ENCODE measurements at places on chromosomes 4 and X.

DNA sequence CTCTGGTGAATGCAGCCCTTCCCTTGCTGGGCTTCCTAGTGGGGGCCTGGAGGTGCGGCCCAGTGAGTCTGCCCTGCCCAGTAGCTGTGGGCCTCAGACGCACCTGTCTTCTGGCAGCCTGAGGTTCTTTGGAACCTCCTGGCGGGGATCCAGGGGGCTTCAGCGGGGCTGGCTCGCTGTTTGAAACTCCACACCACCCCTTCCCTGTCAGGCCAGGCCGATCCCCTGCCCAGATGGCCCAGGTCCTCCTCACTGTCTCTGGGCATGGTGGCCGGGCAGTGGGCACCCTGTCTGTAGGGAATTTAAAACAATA, 10.7 kb upstream of the NKX1-1 start:
- DNase-seq: no peak

GRCh38 chr4:112332398-112332797, 35.2 kb downstream of the ALPK1 start:
- DNase-seq: no peak

GRCh38 chr4:62771983-62772557, 1571.9 kb downstream of the ADGRL3 start:
- no peak for DNase-seq

DNA sequence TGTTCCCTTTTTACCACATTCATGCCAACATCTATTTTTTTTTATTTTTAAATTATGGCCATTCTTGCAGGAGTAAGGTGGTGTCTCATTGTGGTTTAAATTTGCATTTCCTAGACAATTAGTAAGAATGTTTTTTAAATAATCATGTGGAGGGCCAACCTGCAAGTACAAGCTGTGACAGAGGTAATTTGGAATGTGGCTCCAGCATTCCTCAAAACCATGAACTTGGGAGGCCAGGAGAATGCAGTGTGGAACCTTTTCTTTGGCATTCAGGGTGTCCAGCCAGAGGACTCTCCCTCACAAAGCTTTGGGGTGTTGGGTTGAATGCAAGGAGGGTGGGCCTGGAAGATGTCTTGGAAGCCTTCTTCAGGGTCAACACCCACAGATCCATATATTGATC, 7.3 kb upstream of the TMEM185A start:
- no peak for DNase-seq

DNA sequence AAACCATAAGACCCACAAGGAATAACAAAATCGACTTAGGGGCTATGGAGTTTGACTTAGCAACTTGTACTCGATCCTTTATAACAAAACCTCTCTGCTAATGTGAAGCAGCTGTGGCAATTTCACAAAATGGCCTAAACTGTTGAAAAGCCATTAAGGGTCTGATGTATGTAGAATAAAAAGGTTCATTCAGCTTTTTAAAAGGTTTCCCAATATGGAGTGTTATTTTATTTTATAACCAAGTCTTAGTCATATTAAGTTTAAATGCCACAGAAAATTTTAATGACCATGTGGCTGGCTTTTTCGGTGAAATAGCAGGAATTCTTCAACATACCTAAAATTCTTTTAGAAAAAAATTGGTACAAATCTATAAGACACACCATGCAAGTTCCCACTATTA, 291.8 kb upstream of the HAND2 start:
- no peak for DNase-seq

DNA sequence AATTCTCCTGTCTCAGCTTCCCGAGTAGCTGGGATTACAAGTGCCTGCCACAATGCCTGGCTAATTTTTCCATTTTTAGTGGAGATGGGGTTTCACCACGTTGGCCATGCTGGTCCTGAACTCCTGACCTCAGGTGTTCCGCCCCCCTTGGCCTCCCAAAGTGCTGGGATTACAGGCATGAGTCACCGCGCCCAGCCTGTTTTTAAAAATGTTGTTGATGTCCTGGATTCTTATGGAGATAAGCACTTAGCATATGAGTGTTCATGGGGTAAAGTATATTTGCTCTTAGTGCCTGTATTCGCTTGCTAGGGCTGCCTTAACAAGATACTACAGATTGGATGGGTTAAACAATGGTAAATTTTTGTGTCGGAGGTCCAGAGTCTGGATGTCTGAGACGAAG, 91.7 kb downstream of the CEP44 start:
- no peak for DNase-seq
